H7 (cell line): ENCODE measurements at places on chromosomes 11 and 22. TPM values are rescaled to one million over a fixed set of nuclear protein-coding genes. Genes with fewer than 3 reads are reported as not detected.
A peak's percentile ranks its signal among the peaks of the same experiment; 100 is the strongest.

- DNase-seq: no peak
Measured at GRCh38 chr11:7021318-7021717, 1.0 kb downstream of the NLRP14 start.

DNA sequence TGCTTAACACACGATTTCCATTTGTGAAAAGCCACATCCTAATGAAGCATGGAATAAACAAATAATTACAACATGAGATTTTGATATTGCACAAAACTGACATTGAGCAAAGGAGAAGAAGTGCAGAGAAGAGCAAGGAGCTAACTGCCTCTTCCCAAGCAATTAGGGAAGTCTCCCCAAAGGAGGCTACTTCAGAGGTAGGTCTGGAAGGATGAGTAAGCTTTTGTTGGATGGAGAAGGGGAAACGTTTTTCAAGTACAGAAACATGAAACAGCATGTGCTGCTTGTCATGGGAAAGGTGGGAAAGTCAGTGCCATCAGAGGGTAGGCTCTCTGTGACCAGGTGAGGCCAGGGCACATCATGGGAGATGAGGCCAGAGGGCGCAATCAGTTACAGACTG lies 132.2 kb upstream of the SESN3 start:
- no peak for DNase-seq

GRCh38 chr11:111310088-111310487 lies 11.7 kb downstream of the POU2AF3 start:
- DNase-seq: no peak

DNA sequence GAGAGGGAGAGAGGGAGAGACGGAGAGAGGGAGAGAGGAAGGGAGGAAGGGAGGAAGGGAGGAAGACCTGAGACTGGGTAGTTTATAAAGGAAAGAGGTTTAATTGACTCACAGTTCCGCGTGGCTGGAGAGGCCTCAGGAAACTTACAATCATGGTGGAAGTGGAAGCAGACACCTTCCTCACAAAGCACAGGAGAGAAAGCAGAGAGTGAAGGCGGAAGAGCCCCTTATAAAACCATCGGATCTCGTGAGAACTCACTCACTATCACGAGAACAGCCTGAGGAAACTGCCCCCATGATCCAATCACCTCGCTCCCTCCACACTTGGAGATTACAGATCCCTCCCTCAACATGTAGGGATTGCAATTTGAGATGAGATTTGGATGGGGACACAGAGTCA lies 12.2 kb upstream of the CARS1 start:
- DNase-seq: no peak

GRCh38 chr11:1401656-1402221 lies 12.0 kb downstream of the BRSK2 start:
- DNase-seq: peak; percentile 98

- DNase-seq: peak; percentile 82
Measured at GRCh38 chr22:50057278-50058060, 629 bp downstream of the TTLL8 start.

GRCh38 chr11:130653838-130654636 lies 205.6 kb downstream of the ADAMTS15 start:
- peak; percentile 32 for DNase-seq

Gene FAM180B
- total RNA-seq: not detected in 2 replicates

GRCh38 chr11:59857439-59858434 lies 8.6 kb downstream of the TCN1 start:
- no peak for DNase-seq

Gene MEI1
- total RNA-seq: not detected in 2 replicates

- DNase-seq: no peak
Measured at GRCh38 chr11:92962446-92962845, 7.0 kb upstream of the MTNR1B start.

DNA sequence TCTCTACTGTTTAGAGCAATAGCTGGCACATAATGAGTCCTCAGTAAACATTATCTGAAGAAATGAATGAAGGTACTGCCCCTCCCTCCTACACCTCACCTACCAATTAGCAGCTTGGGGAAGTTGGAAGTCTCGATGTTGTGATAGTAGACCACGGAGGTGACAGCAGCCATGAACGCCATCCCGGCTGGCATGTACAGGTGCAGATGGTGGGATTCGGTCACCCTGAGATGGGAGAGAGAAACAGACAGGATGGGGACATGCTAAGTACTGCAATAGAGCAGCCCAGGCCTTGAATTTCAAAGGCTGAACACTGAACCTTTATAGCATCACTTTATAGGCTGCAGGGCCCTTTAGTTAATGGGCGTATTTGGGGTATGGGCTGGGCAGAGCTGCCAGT lies 6.6 kb downstream of the ABCC8 start:
- no peak for DNase-seq

DNA sequence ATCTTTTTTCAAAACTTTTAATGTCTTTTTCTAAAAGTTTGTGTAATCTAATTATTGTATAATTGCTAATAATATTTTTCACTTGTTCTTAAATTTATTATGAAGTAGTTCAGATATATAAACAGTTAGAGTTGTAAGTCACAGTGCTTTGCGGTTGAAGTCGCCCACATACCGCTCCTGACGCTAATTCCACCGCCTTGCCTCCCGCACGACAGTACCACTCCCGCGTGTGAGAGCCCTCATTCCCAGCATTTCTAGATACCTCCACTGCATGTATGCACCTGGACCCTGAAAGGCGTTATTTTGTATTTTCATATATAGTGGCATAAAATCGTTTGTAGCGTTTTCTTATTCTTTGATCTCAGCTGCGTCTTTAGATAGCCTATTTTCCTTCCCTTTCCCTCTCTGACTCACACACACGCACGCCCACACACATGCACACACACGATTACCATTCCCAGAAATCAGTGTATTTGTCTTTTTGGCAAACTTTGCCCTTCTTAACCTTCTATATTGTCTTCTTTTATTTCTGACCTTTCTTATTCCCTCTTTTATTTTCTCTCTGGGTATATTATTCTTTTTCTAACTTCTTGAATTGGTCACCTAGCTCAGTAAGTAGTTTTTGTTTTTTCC lies 56.4 kb upstream of the PITPNB start:
- DNase-seq: no peak

- DNase-seq: no peak
Measured at GRCh38 chr11:64482588-64482987, 108.4 kb upstream of the SLC22A12 start.

Gene PAAF1
- 19.5 and 23.3 TPM in 2 replicates for total RNA-seq

Gene SLC22A6
- not detected in 2 replicates for total RNA-seq

GRCh38 chr22:23180301-23180892 lies at the start of gene BCR:
Gene BCR, plus strand, starts transcription at chr22:23180509. Its CDS starts 452 bp downstream, at chr22:23180961.
- peak; percentile 95 for DNase-seq

Gene CAPN5
- total RNA-seq: 15.9 and 16.3 TPM in 2 replicates

Gene C11orf71
- 5.8 and 11.1 TPM in 2 replicates for total RNA-seq

Gene OR52I1
- total RNA-seq: 0.04 TPM in 1 of 2 replicates, not detected in the other

Gene TEAD1
- total RNA-seq: 58.0 and 78.1 TPM in 2 replicates

GRCh38 chr11:11847082-11847481 lies 5.3 kb downstream of the USP47 start:
- DNase-seq: no peak

- peak; percentile 60 for DNase-seq
Measured at GRCh38 chr11:73980001-73980961, 2.4 kb downstream of the UCP2 start.

Gene CLMP
- 17.6 and 24.3 TPM in 2 replicates for total RNA-seq

- no peak for DNase-seq
Measured at GRCh38 chr11:69594481-69594880, 46.5 kb upstream of the CCND1 start.

DNA sequence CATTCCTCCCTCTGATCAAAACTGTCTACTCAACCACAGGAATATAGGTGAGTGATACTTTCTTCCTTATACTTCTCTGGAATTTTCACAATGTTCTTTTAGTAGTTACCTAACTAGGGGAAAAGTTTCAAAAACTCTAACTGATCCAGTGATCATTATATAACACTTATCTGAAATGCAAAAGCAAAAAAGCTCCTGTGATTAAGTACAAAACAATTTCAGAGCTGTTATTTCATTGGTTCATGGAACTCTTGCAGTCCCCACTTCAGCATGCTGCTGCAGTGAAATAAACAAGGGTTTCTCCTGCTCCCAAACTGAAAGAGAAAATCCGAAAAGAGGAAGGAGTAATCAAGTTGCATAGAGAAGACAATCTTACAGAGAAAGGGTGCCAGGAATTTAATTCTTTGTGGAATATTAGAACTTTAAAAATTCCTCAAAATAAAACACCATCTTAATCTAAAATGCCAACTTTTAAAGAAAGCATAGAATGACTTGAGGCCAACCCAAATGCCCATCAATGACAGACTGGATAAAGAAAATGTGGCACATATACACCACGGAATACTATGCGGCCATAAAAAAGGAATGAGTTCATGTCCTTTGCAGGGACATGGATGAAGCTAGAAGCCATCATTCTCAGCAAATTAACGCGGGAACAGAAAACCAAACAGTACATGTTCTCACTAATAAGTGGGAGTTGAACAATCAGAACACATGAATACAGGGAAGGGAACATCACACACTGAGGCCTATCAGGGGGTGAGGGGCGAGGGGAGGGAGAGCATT lies 20.3 kb downstream of the PPP2R1B start:
- no peak for DNase-seq

Gene SEC14L2
- total RNA-seq: 1.7 and 4.2 TPM in 2 replicates

GRCh38 chr11:31651208-31651607 lies 141.6 kb downstream of the ELP4 start:
- DNase-seq: no peak

Gene KLHL35
- total RNA-seq: 1.2 and 2.7 TPM in 2 replicates

DNA sequence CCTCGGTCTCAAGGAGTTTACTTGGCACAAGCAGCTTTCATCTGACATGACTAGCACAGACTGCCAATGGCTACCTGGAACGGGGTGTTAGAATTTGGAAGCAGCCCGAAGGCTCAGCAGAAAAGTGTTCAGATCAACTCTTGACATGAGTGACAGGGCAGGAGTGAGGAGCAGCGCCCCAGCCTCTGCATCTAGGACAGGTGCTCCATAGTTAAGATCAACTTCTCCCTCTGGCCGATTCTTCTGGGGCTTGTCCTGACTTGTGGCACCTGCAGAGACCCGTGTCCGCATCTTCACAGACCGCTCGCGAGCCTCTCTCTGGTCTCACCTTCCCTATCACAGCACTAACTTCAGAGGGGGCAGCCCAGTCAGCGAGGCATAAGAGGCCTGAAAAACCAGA lies 42.5 kb upstream of the CHKA start:
- no peak for DNase-seq

DNA sequence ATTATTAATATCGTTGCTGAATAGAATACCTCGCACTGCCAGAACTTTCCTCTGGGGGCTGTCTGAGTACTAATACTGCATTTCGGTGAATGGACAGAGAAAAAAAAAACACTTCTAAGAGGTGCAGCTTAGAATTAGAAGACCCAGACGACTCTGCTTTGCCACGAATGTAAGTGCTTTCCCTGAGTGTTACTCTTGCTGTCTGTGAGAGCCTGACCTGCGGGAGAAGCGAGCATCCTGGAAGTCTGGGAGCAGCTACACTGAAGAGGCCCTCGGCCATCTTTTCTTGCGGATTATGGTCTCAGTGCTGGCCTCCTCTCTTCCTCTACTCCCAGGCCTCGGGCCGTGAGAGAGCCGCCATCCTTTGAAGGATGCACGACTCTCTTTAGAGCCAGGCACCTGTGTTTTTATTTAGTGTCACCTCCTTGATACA lies 94.9 kb downstream of the SCN3B start:
- DNase-seq: no peak

GRCh38 chr11:48019595-48019994 lies 39.2 kb downstream of the PTPRJ start:
- no peak for DNase-seq

DNA sequence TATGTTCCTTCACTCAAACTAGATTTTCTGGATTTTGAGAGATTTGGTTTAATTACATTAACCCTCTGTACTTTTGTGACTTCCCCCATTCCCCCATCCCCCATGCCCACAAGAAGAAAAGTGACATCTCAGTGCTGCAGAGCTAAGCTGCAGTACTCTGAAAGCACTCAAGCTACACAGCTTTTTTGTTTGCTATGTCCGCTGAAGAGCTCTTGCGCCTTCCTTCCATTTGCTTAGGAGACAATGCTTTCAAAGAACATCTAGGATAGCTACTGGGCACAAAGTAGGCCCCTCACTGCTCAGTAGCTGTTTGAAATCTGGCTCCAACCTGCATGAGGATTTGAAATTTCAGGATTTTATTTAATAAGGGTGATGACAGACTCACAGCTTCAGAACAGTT lies 69.7 kb downstream of the SLC17A6 start:
- peak; percentile 5 for DNase-seq

DNA sequence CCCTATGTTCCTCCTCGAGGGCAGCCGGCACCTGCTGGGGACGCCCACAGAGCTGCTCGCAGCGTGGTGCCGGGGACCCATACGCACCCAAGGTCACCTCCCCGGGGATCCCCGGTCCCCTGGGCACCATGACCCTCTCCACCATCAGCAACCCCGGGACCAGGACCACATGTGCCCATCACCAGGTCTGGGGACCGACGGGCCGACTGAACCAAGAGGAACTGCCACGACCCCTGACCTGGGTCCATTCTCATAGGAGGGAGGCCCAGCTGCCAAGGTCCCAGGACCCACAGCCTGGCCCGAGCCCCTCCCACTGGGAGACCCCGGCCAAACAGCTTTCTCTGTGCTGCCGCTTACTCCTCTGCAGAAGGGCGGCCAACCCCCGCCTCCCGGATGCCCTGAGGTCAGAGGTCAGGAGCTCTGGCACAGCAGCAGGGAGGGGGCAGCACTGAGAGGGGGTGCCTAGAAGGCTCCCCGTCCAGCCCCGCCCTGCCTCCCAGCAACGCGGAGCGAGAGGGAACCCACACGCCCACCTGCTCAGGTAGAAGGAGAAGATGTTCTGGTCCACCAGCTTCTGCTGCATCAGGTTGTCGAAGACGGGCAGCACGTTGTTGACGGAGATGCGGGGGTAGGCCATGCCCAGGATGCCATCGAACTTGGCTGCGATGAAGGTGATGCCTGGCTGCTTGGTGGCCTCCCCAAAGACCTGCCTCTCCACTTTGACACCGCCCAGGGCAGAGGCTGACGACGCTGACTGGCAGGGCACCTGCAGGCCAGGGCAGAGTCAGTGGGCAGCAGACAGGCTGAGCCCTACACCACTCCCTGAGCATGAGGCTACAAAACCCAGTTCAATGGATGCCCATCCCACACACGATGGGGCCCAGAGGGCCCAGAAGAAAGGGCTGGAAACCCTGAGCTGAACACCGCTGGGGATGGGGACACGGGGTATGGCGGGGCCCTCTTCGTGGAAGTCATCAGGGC lies 6.6 kb downstream of the CTSD start:
- DNase-seq: peak; percentile 70

Gene SHANK2
- total RNA-seq: 9.7 and 14.8 TPM in 2 replicates

GRCh38 chr11:72546866-72547265 lies 112.5 kb upstream of the CLPB start:
- DNase-seq: no peak

- no peak for DNase-seq
Measured at GRCh38 chr22:48197189-48197690, 1434.8 kb downstream of the TBC1D22A start.

Gene PTPRJ
- total RNA-seq: 10.0 and 12.0 TPM in 2 replicates
